Stimulated activated CD8-positive, alpha-beta memory T cell treated with anti-CD3 and anti-CD28 coated beads, Interleukin-4, amount 100 ng/mL, for 24 hours (primary cell): ENCODE measurements at places on chromosomes 12 and 14.

- no peak for DNase-seq
These were observed at the start of gene SSPN for GRCh38 chr12:26195250-26195640. Gene SSPN (plus strand): TSS chr12:26195573. CDS start chr12:26195673, 100 bp downstream.

GRCh38 chr14:66507181-66507721 is 696 bp upstream of the GPHN start:
- DNase-seq, result no peak

DNA sequence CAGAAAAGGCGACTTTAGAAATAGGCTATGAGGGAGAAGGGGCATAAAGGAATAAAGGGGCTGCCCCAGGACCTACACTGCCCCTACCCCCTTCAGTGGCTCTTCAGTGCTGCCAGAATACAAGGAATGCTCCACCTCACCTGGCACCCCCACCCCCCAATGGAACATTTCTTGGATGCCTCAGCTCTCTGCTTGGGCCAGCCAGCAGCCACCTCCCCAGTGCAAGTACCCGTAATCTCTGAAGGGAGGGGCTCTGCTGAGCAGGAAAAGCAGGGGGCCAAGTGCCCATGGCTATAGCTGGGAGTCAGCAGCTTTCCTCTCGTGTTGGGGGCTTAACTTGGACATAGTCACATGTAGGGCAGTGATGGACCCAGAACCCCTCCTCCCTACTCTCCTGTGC is 33.3 kb downstream of the BAZ2A start:
- DNase-seq, result no peak

DNA sequence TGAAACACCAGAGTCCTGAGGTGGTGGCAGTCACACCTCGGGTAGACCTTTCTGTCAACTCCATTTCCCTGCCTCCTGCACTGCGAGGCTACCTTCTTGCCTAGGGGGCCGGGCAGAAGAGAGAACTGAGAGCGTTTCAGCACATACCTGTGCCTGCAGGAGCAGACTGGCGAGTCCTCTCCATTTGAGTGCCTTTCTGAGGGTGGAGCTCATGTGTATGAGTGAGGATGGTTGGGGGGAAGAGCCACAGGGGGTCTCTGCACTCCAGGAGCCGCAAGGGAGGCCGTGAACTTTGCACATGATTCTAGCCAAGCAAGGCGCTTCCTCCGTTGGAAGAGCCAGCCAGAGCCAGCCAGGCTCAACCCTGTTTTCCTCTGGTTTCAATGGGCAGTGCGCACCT is 31.0 kb upstream of the CCND2 start:
- no peak for DNase-seq

GRCh38 chr14:55301437-55302121 is 30.4 kb downstream of the FBXO34 start:
- no peak for DNase-seq

DNA sequence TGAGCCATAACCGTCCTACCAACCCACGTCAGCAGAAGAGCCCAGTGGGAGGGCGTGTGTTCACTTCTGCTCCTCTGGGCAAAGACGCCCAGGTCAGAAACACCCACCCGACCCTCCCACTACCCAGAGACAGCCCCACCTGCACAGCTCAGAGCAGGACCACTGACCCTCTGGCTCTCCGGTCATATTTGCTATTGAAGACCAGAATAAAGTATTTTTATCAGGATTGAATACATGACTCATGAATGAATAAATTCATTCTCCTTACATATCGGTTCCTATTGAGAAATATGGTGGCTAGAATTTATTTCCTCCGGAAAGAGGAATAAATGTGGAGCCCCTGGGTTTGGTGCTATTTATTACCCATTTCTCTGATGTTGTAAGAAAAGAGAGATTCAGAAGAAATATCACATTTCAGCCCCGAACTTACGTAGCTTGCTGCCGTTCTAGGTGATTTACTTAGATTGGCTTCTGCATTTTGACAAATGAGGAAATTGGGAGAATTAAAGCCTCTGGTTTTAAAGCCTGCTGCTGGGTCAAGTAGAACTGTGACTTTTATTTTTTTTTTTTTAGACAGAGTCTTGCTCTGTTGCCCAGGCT is 36.4 kb upstream of the P2RX7 start:
- no peak for DNase-seq

GRCh38 chr14:68427550-68427890 is 365.3 kb downstream of the ZFP36L1 start:
- no peak for DNase-seq

GRCh38 chr14:29738950-29739349 is 188.7 kb downstream of the PRKD1 start:
- DNase-seq, result no peak

- no peak for DNase-seq
These were observed 17.8 kb downstream of the SPTB start for GRCh38 chr14:64861916-64862315.
